ENCODE measurements at places on chromosomes 1 and 21. TPM values are rescaled to one million over a fixed set of nuclear protein-coding genes. Genes with fewer than 3 reads are reported as not detected.

Gene FAM72D
- total RNA-seq = 34.7 TPM

Gene SPAG17
- total RNA-seq = not detected

GRCh38 chr1:234844479-234845031 is 234.6 kb upstream of the IRF2BP2 start:
- peak; percentile 60 for DNase-seq
- peaks cover 91% of the 10 kb centered on the region for H3K4me1 ChIP-seq
- no peaks in the 10 kb centered on the region for H3K27me3 ChIP-seq
- no peaks in the 10 kb centered on the region for H3K36me3 ChIP-seq
- peak overlapping the region; percentile 96 for H3K27ac ChIP-seq

- H3K27ac ChIP-seq = no peak overlapping the region
- H3K4me1 ChIP-seq = peaks cover 16% of the 10 kb centered on the region
- no peak overlapping the region for H3K4me3 ChIP-seq
- DNase-seq = no peak
- H3K36me3 ChIP-seq = peaks cover 16% of the 10 kb centered on the region
Observed at GRCh38 chr1:176029155-176029554, 177.9 kb downstream of the COP1 start.

DNA sequence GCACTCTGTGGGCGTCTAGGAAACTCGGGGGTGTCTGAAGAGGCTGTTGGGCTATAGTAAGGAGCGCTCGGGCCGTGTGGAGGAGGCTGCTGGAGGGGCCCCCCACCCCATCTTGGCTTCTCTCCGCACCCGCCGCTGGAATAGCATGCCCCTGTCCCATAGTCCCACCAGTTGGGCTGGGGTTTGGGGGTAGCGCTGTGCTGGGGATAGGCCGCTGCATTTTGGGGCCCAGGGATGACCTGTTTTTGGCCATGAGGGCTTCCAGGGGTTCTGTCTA is 511 bp downstream of the EFNA3 start:
- H3K4me3 ChIP-seq = peak overlapping the region; percentile 56
- peaks cover 38% of the 10 kb centered on the region for H3K27me3 ChIP-seq
- no peaks in the 10 kb centered on the region for H3K36me3 ChIP-seq
- DNase-seq = no peak

Gene TPTE
- total RNA-seq = not detected

DNA sequence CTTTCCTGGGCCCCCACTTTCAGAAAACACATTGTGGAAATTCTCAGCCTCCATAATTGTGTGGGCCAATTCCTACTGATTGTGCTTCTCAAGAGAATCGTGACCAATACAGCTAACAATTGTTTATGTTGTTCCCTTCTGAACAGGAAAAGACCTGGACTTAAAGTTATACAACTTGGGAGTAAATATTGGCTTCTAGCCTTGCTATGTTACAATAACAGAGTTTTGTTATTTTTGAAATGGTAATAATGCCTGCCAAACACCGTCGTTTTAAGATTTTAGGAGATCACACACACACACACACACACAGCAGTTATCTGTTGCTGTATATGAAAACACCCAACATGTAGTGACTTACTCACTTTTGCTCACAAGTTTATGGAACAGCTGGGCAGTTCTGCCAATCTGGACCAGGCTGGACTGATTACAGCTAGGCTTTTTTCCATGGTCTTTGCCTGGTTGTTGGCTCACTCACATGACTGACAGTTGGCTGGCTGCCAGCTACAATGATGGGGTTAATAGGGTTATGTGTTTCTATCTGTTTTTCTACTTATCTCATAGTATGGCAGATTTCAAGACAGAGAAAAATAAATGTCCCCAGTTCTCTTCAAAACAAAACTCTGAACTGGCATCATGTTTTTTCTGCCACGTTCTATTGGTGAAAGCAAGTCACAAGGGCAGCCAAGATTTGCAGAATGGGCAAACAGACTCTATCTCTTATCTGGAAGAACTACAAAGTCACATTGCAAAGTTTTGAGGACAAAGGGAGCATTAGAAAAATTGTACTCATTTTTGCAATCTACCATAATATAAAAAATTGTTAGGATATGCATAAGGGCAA is 447.5 kb downstream of the NEGR1 start:
- no peaks in the 10 kb centered on the region for H3K36me3 ChIP-seq
- no peaks in the 10 kb centered on the region for H3K27me3 ChIP-seq
- no peak for DNase-seq
- no peak overlapping the region for H3K4me3 ChIP-seq

DNA sequence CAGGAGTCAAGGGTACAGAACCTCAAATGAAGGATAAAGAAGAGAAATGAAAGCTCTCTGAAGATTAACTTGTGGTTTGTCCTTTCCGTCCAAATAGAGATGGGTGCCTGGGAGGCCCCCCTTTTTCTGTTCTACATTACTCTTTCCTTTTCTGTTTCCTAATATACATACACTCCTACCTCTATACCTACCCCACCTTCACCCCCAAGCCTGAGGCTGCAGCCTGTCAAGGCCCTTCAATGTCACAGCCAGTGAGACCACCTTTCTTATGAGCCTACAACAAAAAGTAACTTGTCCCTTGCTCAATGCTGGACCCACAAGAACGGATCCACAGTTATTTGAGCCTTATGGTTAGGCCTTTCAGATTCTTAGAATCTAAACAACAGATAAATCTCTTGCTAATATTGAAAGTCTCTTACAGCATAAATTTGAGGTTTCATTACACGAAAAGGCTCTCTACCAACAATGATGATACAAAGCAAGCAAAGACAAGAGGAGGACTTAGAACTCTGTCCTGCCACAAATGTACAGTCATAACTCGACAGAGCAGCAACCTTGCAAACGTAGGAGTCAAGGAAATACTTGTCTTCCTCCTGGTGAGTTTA is 4.1 kb upstream of the TRAF3IP3 start:
- H3K27ac ChIP-seq = peak overlapping the region; percentile 95
- no peaks in the 10 kb centered on the region for H3K27me3 ChIP-seq
- peaks cover 7% of the 10 kb centered on the region for H3K36me3 ChIP-seq
- peak; percentile 71 for DNase-seq

DNA sequence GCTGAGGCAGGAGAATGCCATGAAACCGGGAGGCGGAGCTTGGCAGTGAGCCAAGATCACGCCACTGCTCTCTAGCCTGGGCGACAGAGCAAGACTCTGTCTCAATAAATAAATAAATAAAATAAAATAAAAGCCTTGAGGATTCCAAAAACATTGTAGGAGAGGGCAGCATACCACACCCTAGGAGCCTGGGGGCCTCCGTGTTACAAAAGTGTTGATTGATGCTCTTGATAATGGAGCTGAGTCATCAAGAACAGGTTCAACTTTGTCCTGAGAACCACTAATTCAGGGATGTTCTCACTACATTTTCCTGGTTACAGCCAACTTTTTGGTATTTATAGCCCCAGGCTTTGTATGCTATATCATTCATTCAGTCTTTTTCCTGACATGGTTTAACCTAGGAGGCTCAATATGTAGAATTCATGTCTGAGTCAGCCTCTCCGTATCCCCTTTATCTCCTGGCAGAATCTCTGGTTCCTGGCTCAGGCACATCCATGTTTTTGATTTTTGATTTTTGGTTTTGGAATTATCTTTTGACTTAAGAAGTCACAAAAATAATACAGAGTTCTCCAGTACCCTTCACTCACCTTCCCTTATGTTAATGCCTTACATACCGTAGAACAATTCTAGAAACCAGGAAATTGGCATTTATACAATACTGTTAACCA is 69.4 kb downstream of the LRRC8D start:
- H3K36me3 ChIP-seq = peaks cover 12% of the 10 kb centered on the region
- no peak overlapping the region for H3K4me3 ChIP-seq
- H3K27ac ChIP-seq = peak overlapping the region; percentile 13

DNA sequence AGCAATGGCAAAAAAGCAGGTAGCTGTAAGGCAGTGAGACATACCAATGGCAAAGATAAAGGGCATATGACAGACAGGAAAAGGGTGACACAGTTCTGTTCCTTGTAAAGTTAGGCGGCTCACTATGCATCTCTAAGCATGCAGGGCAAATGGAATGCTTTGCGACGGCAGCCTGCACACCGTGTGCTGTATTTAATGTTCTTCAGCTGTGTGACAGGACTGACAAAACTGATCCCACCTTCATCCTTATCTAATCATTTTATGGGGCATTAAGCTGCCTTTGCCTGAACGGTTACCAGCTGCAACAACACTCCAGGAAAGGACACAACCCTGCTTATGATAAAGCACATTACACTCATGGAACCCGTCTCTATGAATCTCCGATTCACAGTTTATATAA is 80.5 kb upstream of the VAV3 start:
- no peaks in the 10 kb centered on the region for H3K36me3 ChIP-seq
- no peak for DNase-seq
- no peak overlapping the region for H3K27ac ChIP-seq
- H3K27me3 ChIP-seq = no peaks in the 10 kb centered on the region

DNA sequence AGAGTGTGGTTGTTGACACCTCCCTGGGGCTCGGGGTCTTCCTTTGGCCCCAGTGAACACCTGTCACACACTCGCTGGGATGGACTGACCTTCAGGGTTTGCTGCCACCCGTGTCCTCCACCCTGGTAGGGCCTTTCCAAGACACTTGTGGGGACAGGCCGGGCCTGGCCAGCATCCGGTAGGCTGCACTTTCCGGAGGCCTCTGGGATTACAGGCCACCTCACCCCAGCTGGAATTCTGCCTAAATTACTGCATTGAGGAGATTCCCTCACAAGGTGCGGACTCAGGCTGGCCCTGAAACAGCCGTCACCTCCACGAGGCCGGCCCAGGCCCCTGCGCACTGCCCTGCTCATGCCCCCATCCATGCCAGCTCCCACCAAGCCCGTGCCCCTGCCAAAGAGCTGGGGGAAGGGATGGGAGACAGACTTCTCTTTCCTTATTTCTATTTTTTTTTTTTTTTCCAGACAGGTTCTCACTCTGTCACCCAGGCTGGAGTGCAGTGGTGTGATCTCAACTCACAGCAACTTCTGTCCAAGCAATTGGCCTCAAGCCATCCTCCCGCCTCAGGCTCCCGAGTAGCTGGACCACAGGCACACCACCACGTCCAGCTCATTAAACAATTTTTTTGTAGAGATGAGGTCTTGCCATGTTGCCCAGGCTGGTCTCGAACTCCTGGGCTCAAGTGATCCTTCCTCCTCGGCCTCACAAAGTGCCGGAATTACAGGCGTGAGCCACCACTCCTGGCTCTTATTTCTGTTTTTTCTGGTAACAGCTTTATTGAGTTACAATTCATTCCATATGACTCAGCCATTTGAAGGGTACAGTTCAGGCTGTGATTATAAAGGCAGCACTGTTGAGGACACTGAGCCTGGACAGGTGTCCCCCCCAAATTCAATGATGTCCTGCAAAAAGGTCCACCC is 11.3 kb downstream of the CSTB start:
- H3K36me3 ChIP-seq = peaks cover 3% of the 10 kb centered on the region
- no peak overlapping the region for H3K27ac ChIP-seq
- no peak for DNase-seq
- H3K27me3 ChIP-seq = no peaks in the 10 kb centered on the region

GRCh38 chr1:178418284-178418955 is 78.3 kb downstream of the CLEC20A start:
- H3K4me3 ChIP-seq = no peak overlapping the region
- peaks cover 3% of the 10 kb centered on the region for H3K27me3 ChIP-seq
- no peaks in the 10 kb centered on the region for H3K4me1 ChIP-seq
- DNase-seq = no peak
- H3K27ac ChIP-seq = no peak overlapping the region

- no peak overlapping the region for H3K4me3 ChIP-seq
- peaks cover 5% of the 10 kb centered on the region for H3K27me3 ChIP-seq
- peaks cover 13% of the 10 kb centered on the region for H3K4me1 ChIP-seq
- DNase-seq = no peak
- no peaks in the 10 kb centered on the region for H3K36me3 ChIP-seq
Observed at GRCh38 chr1:54936791-54937190, 43.6 kb upstream of the TMEM61 start.

Gene AMY1A
- total RNA-seq = not detected

DNA sequence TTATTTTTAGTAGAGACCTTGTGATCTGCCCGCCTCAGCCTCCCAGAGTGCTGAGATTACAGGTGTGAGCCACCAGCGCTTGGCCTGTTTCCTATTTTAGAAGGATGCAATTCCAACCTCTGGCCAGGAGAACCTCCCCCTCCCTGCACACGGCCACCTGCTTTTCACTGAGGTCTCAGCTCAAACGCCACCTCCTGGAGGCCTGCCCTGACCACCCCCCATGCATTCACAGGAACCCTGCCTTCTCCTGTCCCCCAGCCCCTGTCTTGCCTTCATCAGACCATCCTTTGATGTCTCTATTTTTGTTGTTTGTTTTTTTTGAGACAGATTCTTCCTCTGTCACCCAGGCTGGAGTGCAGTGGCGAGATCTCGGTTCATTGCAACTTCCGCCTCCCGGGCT is 2.3 kb downstream of the SRM start:
- peak overlapping the region; percentile 44 for H3K4me3 ChIP-seq
- peak overlapping the region; percentile 53 for H3K27ac ChIP-seq
- peaks cover 24% of the 10 kb centered on the region for H3K36me3 ChIP-seq
- no peaks in the 10 kb centered on the region for H3K27me3 ChIP-seq
- DNase-seq = no peak

DNA sequence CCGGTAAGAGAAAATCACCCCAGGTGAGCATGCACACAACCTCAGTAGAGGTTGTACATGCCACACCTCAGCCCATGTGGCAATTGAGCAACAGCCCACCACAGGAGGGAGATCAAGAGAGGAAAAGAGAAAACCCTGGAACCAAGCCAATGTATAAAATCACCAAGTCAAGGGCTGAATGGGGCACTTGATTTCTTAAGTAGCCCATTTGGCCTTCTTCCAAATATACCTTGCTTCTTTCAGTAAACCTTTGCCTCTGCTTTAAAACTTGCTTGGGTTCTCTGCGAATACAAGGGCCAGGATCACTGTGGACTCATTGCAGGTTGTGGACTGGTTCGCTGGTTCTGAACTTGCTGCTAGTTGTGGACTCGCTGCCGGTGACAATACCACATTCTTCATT is 1814.0 kb downstream of the PLA2G4A start:
- H3K27me3 ChIP-seq = no peaks in the 10 kb centered on the region
- H3K4me3 ChIP-seq = no peak overlapping the region
- H3K36me3 ChIP-seq = no peaks in the 10 kb centered on the region

GRCh38 chr1:28326984-28327383 is 1.9 kb upstream of the MED18 start:
- H3K27ac ChIP-seq = no peak overlapping the region
- H3K4me1 ChIP-seq = peaks cover 29% of the 10 kb centered on the region
- DNase-seq = no peak
- no peaks in the 10 kb centered on the region for H3K27me3 ChIP-seq
- no peak overlapping the region for H3K4me3 ChIP-seq

DNA sequence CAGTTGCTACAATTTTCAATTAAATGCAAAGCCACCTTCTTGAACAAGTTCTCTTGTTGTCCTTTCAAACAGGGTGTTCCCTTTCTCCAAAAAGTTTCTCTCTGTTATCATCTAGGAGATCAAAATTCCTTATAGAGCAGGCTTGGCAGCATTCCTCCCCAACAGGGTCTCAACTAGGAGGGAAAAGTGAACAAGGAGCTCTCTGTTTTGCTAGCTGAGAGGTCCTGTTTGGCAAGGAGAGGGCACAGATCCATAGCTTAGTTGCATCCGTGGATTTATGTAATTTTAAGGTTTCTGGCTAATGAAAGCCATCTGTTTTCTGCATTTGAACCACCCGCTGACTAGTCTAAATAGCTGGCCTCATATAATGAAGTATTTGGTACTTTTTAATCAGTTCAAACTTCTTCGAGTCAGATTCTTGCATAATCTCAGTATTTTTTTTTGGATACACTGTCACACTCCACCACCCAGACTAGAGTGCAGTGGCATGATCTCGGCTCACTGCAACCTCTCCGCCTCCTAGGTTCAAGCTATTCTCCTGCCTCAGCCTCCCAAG is 54.0 kb downstream of the APP start:
- no peak for DNase-seq
- H3K4me3 ChIP-seq = no peak overlapping the region
- peaks cover 24% of the 10 kb centered on the region for H3K4me1 ChIP-seq
- peaks cover 3% of the 10 kb centered on the region for H3K36me3 ChIP-seq
- H3K27ac ChIP-seq = no peak overlapping the region
